ENCODE measurements at places on chromosomes 3 and 15. TPM values are rescaled to one million over a fixed set of nuclear protein-coding genes. Genes with fewer than 3 reads are reported as not detected.

Gene SPESP1
- 4.8 TPM for total RNA-seq

Gene THUMPD3
- 39.1 TPM for total RNA-seq

Gene CCDC39
- total RNA-seq, result 0.23 TPM

Gene RLBP1
- total RNA-seq, result not detected

Gene TPRG1
- 0.47 TPM for total RNA-seq

Gene CPNE9
- total RNA-seq, result not detected

Gene SMCO1
- not detected for total RNA-seq

Gene PAQR5
- total RNA-seq, result 0.17 TPM

Gene SLC51A
- 0.82 TPM for total RNA-seq

Gene CFAP100
- total RNA-seq, result not detected

Gene GPR27
- total RNA-seq, result not detected

Gene ALDH1L1
- 4.9 TPM for total RNA-seq

Gene IMP3
- total RNA-seq, result 91.4 TPM
